WTC11 (cell line): ENCODE measurements at places on chromosomes 2 and 18. TPM values are rescaled to one million over a fixed set of nuclear protein-coding genes. Genes with fewer than 3 reads are reported as not detected.

DNA sequence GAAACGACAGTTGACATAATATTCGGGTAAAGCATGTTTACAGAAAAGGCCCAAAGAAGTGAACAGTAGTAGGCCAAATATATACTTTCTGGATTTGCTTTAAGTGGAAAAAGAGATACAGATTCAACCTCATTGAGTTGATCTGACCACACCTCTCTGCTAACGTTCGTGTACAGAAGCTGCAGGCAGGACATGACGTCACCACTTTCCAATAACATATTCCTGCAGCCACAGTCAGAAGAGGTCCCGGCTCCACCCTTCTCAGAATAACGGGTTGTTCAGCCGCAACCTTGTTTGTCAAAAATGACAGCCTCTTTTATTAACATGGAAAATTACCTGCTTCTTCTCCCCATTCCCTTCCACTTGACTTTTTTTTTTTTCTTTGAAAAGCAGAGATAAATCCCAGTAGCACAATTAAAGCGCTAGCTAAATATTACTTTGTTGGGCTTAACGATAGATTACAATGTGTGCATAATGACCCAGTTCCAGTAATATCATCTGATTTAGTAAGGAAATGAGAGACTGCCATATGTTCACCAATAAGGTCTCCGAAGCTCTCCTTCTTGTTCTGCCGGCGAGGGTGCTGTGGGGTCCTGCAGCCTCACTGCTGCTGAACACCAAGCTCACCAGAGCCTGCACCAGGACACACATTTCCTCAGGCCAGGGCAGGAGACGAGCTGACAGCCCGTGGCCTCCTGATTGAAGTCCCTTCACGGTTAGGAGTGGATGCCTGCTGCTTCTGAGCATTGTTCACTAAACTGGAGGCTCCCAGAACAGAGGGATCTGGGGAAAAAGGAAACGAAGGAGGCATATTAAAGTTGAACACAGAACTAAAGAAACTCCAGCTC, 451.0 kb upstream of the SALL3 start:
- no peak for DNase-seq

Gene YES1
- total RNA-seq = 89.7 to 113 TPM (median 96.6 TPM) in 3 replicates

- no peak for DNase-seq
Observed at GRCh38 chr18:21904856-21905255, 164.3 kb downstream of the MIB1 start.

DNA sequence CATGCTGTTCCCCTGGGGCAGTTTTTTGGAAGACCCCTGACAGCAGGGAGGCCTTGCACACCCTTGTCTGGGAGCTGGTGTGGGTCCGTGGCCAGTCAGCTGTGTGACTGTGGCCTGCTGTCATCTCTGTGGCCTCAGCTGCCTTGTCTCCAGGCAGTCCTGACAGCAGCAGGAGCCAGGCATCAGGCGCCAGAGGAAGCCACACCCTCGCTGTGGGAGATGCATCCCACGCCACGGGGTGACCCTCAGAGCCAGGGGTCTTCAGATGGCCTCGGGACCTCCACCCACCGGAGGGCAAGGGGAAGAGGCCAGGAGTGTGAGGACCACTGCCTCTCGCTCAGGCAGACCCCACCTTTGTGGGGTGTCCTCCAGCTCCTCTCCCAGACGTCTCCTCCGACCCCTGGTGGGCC, 5.0 kb downstream of the BOK start:
- no peak for DNase-seq

- DNase-seq = no peak
Observed at GRCh38 chr2:215906458-215906857, 106.9 kb downstream of the MREG start.

DNA sequence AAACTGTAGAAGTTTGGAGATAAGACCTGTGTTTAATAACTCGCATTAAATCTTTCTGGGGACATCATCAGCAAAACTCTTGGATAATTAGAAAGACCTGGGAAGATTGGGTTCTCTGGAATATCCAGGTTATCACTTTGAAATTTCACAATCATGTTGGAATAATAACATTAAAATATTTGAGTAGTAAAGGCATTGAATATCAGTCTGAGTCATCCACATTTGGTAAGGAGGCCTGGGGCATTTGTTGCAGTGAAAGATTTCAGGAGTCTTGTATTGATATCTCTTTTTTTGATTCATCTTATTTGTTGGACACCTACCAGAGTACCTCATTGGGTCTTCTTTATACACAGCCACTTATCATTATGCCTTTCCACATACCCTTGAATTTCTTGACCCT, 95.9 kb downstream of the EPB41L5 start:
- no peak for DNase-seq

DNA sequence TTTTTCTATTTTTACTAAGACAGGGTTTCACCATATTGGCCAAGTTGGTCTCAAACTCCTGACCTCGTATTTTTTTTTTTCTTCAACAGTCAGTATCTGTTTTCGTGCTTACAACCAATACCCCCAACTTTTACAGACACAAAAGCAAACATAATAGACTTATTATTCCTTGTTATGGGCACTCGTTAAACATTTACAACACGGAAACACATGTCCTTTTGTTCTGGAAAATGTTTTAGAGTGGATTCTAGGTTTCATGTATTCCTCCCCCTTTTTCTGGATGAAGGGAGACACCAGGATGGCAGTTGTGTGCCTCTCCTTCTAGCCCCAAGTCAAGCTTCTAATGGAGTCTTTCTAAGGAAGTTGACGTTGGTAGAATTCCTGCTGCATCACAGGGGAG, 88.8 kb downstream of the CD226 start:
- no peak for DNase-seq

GRCh38 chr2:186934420-186934819, 85.5 kb upstream of the ZSWIM2 start:
- no peak for DNase-seq

DNA sequence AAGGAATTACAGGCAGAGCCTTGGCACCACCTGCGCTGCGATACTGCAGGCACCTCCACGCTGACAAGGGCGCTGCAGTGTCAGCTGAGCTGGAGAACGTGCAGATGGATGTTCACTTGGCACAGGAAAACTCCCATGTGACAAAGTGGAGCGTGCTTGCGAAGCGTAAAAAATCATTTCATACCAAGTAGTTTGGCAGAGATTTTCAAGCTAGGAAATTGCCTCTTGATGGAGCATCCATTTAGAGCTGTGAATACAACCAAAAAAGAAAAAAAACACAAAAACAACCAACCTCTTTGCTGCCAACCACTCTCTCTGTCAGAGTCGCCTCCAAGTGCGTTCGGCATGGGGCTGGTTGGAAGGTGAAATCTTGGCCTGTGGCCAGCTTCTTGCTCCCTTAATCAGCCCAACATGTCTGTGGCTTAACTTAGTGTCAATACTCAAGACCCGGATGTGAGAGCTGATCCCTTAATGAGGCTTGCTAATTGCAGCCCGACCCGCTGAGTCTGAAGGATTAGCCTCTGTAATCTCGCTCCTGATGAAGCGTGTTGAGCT, 38.1 kb downstream of the ACOXL start:
- no peak for DNase-seq

DNA sequence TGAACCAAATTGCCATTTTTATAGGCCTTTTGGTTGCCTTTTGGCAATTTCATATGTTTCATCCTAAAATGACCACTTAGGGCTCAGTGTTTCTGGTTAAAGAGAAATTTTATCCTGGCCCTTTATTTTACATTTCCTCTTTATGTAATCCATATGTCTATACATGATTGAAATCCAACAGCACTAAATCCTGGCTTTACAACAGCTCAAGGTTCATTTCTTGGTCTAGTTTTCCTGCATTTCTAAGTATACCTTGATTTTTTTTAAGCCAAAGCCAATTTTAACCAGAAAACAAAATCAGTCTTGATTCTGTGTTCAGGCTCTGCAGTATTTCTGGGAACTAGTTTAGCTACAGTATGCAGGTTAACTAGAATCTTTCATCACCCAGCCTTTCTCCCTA, 11.7 kb downstream of the FZD5 start:
- no peak for DNase-seq

Gene DPP4
- total RNA-seq = 2.7 to 3.6 TPM (median 2.7 TPM) in 3 replicates

DNA sequence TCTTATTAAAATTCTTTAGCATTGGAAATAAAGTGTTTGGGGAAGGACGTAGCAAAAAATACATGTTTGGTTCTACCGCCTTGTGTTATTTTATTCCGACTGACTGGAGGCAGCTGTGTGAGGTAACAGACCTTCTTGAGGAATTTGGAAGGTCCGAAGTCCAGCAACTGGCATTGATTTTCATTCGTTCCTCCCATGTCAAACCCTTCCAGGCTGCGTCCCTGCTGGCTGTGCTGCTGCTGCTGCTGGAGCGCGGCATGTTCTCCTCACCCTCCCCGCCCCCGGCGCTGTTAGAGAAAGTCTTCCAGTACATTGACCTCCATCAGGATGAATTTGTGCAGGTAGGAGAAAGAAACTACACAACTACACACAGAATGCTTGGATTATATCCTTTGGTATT, 21.8 kb downstream of the CNDP1 start:
- no peak for DNase-seq

Gene SLC35F6
- 10.3 to 12.0 TPM (median 11.9 TPM) in 3 replicates for total RNA-seq

DNA sequence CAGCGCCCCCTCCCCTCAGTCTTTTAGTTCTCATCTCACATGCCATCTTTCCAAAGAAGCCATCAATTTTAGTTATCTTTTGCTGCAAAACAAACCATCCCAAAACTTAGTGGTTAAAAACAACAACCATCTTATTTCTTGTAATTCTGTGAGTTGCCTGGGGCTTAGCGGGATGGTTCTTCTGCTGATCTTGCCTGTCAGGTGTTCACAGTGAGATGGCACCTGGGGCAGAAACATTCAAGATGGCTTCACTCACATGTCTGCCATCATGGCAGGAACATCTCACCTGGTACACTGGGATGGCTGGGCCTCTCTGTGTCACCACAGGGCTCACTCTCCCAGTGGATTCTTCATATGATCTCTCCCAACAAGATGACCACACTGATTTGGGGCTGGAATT, 144.5 kb upstream of the MSH6 start:
- no peak for DNase-seq

DNA sequence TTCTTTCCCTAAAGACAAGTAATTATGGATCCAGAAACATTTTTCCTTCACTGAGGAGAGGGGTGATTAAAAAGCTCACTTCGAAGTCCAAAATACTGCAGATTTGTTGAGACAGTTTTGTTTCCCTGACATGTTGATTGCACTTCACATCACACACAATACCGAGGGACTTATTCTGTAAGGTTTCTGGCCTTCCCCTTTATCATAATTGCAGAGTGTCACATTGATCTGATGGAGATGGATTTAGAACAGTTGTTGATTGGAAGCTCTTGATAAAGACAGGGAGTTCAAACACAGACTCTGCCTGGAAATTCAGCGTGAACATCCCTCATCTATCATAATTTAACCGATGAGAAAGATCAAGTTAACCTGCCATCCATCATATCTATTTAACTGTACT, 163.6 kb downstream of the PTPRM start:
- no peak for DNase-seq

DNA sequence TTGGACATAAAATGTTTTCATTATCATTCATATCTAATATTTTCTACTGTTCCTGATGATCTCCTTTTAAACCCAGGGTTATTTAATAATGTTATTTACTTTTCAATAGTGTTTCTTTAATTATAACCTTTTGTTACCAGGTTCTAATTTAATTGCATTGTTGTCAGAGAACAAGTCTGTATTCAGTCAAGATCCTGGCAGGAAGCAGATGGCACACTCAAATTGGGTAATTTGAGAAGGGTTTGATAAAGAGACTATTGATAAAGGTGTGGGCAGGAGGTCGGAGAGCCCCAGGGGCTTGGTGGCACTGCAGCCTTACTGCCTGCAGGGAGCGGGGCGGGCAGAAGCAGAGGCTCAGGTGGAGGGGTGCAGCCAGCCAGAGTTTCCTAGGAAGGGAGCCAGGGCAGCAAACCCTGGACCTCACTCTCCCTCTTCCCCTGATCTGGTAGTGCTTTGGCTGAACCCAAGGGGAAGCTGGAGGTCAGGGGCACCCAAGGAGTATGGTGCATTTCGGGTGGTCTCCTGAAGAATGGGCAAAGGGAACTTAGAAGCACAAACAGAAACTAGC, 2.3 kb upstream of the KIF1A start:
- DNase-seq = no peak

Gene CABLES1
- total RNA-seq = 15.4 to 18.0 TPM (median 17.0 TPM) in 3 replicates

DNA sequence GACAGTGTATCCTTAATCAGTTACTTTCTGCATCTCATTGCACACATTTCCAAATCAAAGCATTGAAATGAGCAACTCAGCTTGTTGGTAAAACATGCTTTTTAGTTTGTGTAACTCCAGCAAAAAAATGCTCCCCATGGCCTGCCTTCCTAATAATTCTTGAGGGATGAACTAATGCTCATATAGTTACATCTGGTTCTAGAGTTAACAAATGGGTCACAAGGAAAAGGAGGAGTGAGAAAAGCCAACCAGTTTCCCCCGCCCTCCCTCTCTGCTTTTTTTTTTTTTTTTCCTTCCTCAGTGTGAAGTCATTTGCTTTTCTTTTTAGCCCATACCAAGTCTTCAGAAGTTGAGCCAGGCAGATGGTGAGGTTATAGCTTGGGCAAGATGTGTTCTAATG, 231.7 kb downstream of the MTX2 start:
- DNase-seq = no peak

- DNase-seq = no peak
Observed at GRCh38 chr2:233811087-233811486, 33.0 kb downstream of the MROH2A start.

GRCh38 chr18:76177160-76177559, 317.9 kb downstream of the ZNF516 start:
- no peak for DNase-seq

GRCh38 chr18:3717376-3718025, 267.5 kb downstream of the TGIF1 start:
- DNase-seq = no peak

- DNase-seq = no peak
Observed at GRCh38 chr2:102229141-102229769, 42.4 kb downstream of the IL1RL2 start.

DNA sequence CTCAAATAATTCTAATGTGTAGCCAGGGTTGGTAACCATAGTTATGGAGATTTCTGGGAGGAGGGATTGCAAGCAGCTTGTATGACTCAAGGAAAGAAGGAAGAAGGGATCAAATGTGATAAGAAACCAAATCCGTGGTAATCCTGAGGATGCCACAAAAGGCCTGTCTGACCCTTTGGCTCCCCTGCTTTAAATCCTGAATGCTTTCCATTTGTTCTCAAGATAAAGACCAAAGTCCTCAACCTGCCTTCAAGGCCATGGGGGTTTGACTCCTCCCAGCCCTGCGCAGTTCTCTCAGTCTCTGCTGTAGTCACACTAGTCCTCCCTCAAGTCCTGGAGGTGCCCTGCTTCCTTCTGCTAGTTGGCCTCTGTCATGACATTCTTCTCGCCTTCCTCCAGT, 74.0 kb downstream of the SUMO1 start:
- DNase-seq = no peak

GRCh38 chr2:176283291-176284068, 14.2 kb downstream of the MTX2 start:
- DNase-seq = no peak

DNA sequence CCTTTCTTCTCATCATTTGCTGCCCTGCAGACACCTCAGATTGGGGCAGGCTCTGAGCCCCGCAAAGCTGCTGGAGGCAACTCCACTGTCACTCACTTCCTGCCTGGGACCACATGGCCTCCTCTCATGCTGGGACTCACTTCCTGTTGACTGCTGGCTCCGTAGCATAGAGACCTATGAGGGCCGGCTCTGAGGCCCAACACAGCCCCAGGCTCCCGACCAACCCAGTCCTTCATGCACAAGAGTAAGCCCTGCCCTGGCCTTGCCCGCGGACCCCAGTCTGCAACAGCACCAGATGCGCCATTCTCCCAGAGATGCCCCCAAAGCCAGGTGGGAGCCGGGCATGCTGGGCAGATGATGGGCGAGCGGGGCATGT, 55.7 kb downstream of the DNMT3A start:
- DNase-seq = no peak
